ENCODE measurements at places on chromosomes 2 and 18.

GRCh38 chr2:23626701-23627230 is 241.8 kb downstream of the KLHL29 start:
- no peak for DNase-seq

DNA sequence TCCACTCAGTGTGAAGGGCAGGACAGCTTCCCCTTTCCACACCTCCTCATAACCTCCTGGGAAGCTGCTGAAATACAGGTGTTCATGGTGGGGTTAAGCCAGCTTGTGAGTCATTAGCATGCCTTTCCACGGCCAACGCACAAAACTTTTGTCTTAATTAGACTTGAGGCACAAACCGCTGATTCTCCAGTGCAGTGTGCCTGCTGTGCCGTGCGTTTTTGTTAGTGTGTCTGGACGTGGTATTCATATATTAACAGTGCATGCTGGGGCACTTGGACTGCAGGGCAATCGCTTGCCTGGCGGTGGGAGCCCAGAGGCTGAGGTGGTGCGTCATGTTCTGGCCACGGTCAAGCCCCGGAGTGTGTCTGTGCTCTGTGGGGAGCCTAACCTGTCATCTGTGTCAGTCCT is 156.2 kb downstream of the SH3RF3 start:
- no peak for DNase-seq

DNA sequence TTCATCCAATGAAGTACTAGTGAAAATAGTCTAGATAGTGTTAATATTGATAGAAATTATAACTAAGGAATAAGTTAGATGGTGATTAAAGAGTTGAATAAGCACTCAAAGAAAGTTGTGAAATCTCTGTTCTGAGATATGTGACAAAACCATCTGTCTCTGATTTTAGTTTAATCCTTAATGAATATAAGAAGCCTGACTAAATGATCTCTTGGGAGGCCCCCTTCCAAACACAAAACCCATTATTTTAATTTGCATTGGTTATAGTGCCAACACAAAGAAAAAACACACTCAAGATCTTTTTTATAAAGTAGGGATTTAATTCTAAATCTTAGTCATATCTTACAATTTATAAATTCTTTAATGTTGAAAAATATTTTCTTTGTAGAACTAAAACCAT is 34.0 kb downstream of the SCN2A start:
- no peak for DNase-seq

DNA sequence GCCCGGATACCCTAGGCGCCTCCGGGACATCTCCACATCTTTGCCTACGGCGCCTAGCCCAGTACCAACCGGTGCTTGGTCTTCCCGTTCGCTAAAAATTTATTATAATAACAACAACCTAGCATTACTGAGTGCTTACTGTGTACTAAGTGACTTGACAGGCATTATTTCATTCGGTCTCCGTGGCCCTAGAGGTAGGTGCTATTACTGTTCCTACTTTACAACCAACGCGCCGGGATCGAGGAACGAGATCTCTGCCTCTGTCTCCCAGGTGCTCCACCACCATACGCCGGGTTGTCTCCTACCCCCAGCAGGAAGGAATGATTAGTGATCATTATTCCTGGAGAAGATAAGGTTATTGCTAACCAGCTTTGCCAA is 657 bp upstream of the BIN1 start:
- DNase-seq = no peak

DNA sequence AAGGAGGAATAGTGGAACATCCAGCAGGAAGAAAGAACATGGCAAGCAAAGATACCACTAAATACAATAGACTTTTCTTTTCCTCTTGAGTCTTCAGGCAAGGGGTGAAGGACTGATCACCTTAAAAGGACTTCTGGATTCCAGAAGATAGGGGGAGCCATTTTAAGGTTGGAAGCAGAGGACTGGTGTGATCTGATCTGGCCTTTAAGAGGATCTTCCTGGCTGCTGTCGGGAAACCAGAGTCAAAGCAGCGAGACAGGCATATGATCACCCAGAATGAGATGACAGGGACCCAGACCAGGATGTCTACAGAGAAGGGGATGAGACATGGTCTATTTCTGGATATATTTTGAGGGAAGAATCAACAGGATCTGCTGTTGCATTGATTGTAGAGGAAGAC is 558.0 kb downstream of the STK39 start:
- no peak for DNase-seq

GRCh38 chr2:12352889-12353288 is 363.8 kb upstream of the TRIB2 start:
- no peak for DNase-seq

- no peak for DNase-seq
Observed at GRCh38 chr2:101432411-101433181, 42.3 kb downstream of the RFX8 start.

DNA sequence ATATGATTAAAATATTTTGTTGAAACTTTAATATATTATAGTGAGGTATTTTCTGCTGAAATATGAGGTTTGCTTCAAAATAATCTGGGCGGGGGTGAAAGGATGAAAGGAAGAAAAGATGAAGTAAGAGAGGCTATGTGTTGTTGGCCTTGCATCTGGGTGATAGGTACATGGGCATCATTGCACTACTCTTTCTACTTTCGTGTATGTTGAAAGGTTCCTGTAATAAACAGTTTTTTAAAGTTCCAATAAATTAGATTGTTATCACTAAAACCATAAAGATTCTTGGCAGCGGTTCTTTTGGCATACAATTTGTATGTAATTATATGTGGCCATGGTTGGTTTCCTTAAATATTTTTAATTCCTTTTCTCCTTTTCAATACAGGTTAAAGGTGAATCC is 23.6 kb upstream of the MSH2 start:
- no peak for DNase-seq

GRCh38 chr2:176865336-176865735 is 347.3 kb upstream of the HNRNPA3 start:
- no peak for DNase-seq

- no peak for DNase-seq
Observed at GRCh38 chr2:232363784-232364615, 14.6 kb upstream of the ALPP start.

GRCh38 chr18:74806073-74806472 is 208.4 kb downstream of the ZNF407 start:
- no peak for DNase-seq

DNA sequence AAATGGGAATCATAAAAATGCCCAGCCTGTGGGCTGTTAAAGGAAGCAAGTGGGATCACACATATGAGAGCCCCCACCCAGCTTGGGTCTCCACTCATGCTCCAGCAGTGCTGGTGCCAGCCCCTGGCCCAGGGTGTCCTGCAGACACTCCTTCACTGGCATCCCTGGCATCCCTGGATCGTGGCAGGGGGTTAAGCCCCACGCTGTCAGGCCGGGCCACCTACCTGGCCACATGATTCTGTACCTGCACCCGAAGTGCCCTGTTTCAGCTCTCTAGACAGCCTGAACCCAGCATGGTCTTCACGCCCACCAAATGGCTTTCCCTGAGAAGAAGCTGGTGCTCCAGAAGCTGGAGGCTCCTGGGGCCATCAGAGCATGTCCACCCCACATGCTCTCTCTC is 137.4 kb downstream of the INHBB start:
- DNase-seq = no peak

DNA sequence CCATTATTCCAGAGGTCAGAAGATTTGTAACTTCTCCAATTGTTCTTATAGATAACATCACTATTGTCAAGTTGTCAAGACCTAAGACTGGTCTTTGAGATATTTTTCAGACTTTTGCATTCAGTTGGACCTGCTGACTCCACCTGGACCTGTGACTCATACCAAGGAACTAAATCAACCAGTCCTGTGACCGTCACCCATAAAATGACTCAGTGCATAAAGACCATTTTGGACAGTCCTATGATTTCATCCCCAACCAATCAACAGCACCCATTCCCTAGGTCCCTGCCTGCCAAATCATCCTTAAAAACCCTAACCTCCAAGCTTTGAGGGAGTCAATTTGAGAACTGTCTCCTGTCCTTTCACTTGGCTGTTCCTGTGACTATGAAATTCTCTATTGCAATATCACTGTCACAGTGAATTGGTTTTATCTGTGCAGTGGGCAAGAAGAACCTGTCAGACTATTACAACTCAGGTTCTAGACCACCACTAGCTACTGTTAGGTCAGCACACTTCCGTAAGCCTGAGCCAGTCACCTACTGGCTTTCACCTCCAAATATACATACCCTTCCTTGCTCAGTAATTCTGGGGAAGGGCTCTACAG is 17.1 kb downstream of the DPP4 start:
- no peak for DNase-seq

- no peak for DNase-seq
Observed at GRCh38 chr18:50377061-50377798, 2.4 kb downstream of the SKA1 start.

DNA sequence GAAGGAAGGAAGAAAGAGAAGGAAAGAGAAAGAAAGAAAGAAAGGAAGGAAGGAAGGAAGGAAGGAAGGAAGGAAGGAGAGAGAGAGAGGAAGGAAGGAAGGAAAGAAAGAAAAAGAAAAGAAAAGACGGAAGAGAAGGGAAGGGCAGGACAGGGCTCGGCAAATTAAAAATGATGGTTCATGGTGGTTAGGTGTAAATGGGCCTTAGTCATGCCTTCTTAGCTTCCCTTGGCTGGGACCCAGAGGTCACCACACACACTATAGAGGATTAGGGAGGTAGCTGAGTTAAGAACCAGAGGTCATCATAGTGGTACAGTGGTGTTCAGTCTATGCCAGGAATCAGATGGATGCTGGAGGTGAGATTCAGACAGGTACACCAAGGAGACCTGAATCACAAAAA is 9.3 kb upstream of the ATL2 start:
- no peak for DNase-seq

DNA sequence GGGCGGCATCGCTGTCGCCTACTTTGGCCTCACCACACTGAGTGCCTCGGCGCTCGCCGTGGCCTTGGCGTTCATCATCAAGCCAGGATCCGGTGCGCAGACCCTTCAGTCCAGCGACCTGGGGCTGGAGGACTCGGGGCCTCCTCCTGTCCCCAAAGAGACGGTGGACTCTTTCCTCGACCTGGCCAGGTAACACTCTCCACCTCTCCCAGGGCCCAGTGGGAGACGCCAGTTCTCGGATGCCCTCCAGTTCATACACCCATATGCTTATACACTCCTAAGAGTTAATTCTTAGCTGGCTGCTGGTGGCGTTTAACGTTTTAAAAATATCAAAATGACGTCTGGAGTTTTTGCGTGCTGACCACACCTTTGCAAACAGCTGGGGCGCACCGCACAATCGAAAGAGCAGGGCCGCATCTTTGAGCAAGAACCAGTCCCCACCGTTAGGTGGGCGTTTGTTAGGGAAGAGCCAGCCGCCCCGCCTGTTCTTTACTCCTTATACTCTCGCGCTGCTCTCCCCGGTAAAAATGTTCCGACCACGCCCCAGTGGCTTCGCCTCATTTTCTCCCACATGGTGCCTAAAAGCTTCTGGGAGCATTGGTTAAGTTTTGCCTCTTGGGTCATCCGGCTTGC is 899 bp downstream of the SLC1A4 start:
- DNase-seq = no peak

DNA sequence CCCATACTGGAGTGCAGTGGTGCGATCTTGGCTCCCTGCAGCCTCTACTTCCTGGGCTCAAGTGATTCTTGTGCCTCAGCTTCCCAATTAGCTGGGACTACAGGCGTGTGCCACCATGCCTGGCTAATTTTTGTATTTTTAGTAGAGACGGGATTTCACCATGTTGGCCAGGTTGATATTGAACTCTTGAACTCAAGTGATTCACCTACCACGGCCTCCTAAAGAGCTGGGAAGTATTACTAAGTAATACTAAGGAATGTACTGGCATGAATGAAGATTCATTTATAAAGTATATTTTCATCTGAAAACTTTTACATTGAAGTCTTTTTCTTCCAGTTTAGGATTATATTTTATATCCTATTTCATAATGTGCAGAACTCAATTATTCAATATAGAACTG is 38.1 kb downstream of the NUP35 start:
- no peak for DNase-seq

- DNase-seq = no peak
Observed at GRCh38 chr2:98561902-98562695, 46.2 kb downstream of the COA5 start.

DNA sequence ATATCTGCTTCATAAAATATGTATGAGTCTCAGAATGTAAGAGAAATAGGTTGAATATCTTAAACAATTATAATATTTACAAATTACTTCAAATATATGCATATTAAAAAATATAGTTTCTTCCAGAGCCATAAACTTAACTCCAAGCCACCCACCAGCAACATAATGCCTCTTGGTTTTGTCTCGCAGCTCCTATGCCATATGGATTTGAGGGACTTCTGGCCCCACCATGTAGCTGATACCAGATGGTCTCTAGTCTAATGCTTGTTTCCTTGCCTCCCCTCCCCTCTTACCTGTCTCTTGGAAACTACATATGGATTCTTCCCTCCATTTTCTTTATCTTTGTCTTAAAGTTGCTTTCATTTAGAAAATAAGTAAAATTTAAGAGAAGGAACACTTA is 114.3 kb downstream of the GCA start:
- no peak for DNase-seq

DNA sequence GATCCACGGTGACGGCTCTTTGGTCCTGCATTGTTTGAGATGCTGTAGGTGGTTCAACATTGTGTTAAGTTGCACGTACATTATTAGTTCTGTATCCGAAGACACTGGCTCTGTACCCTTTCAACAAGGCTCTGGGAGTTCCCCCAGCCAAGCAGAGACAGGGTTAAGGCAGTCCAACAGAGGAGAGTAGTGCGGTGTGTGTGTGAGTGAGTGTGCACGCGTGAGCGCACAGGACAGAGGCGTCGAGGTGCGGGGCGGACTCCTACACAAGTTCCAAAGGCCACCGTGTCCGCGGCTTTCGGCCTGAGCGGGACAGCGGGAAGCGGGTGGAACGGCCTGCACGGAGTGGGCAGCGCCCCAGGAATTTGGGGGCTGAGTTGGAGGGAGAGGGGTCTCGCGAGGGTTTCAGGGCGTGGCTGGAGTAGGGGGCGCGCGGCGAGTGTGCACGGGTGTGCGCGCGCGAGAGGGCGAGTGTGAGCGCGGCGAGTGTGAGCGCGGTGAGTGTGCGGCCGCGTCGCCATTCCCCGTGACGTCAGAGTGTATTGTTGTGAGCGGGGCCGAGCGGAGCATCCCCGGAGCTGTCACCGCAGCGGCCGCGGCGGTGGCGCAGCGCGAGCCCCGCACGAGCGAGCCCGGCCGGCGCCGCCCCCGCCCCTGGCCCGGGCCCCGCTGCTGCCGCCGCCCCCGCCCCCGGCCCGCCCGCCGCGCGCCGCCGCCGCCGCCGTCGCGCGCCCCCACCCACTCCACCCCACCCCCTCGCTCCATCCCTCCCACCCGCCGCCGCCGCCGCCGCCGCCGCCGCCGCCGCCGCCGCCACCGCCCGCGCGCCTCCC is at the start of gene ASXL3:
TSS of gene ASXL3 (plus strand) at position 535 of the 833 bp plus-strand sequence. CDS start 413 bp downstream, outside the sequence.
- no peak for DNase-seq

- DNase-seq = no peak
Observed at GRCh38 chr2:160440888-160441287, 52.7 kb downstream of the RBMS1 start.

All from kidney capillary endothelial cell (primary cell).